ENCODE measurements at places on chromosomes 2 and 18.

- DNase-seq = no peak
Observed at GRCh38 chr2:134413430-134413829, 159.6 kb downstream of the MGAT5 start.

- no peak for DNase-seq
Observed at GRCh38 chr2:118442996-118443553, 354.8 kb downstream of the INSIG2 start.

GRCh38 chr2:96103761-96104486 lies 12.4 kb downstream of the ADRA2B start:
- no peak for DNase-seq

DNA sequence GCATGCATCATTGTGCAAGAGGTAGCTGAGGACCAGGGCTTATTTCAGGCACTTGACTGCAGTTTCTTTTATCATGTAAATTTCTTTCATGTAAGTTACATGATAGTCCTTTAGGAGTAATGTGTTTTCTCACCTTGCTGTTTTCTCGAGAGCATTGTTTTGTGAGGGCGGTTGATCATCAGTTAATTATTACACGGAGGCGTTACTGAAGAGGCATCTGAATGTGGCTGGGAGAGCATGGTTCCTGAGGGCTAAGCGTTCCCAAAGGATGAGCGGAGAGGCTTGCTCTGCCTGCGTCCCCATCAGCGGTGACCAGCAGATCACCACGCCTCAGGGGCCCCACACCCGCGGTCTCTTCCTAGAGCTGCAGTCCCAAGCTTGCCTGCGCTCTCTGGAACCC lies 156.1 kb upstream of the NFATC1 start:
- no peak for DNase-seq

GRCh38 chr2:190534310-190535120 lies at the start of gene NEMP2:
Gene NEMP2 (minus strand): TSS chr2:190534722. CDS start chr2:190534655, 67 bp downstream.
- peak; percentile 89 for DNase-seq

DNA sequence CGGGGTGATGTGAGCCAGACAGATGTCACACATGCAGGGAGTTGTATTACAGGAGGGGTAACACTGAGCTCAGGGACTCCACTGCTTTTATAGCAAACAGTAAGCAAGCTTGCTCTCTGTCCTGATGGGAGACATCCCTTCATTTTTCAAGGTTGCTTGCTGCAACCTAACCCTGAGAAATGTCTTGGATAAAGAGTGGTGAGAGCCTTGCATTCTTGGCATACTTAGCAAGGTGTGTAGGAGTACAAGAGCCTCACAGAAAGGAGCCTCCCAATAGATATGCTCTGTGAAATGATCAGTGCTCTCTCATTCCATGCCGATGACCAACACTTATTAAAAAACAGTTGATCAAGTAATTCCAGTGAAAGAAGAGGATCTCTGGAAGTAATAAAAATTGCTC lies 8.1 kb downstream of the PFN4 start:
- no peak for DNase-seq

DNA sequence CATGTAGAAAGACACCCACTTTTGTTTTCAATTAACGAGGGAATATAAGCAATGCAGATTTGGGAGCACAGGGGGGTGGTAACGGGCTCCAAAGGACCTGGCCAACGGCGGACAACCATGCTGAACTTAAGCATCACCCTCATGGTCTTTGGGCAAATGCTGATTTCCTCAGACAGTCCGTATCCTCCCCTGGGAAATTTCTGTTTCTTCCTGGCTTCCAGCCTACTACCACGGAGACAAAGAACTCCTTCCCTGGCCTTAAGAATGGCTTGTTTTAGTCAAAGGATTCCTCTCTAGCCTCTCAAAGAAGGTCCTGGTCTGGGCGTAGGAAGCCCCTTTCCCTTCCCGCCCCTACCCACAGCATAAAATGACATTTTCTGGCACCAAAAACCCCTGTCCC lies 34.3 kb downstream of the EN1 start:
- DNase-seq = no peak

DNA sequence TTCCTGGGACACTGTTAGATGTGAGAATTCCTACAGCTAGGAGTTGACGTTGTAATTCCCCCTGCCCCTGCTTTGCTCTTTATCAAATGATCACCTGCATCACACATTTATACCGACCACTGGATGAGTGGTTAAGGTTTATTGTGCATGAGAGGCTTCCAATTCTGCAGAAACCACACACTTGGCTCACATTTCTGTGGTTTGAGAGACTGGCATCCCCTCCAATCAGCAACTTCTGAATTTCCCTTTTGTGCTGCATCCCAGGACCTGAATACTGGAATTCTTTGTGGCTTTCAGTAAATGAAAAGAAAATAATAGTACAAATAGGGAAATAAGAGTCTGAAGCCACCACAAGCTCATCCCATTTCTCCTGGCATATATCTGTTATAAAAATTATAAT lies 628.7 kb upstream of the PIK3C3 start:
- DNase-seq = no peak

DNA sequence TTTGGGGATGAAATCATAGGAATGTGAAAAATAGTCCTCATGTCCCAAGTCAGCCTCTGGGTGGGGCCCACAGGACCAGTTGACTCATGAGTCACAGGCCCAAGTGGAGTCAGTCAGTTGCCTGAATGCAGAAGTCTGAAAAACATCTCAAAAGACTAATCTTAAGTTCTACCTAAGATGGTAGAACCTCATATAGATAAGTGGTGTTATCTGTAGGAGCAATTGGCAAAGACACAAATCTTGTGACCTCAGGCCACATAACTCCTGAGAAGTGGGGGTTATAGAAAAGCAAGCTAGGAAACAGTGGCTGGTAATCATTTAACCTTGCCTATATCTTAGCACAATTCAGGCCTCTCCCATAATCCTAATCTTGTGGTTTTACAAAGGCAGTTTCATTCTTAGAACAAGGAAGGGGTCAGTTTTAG lies 257.1 kb upstream of the SPOPL start:
- no peak for DNase-seq

DNA sequence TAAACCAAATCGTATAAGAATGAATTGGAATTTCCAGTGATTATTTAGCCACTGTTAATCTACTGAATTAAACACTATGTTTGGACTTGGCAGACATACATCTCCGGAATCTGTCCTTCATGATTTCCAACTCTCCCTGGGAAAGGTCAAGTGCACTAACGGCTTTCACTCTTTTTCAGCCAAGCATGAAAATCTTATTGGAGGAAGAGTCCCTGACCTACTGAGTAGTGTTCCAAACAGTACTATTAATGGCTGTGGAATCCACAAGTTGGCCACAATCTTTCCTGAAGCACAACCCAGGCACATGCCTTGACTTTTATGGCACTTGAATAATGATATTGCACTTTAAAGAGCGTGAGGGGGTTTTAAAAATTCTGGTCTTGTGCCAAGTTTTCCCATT lies 318.9 kb upstream of the RND3 start:
- DNase-seq = no peak

DNA sequence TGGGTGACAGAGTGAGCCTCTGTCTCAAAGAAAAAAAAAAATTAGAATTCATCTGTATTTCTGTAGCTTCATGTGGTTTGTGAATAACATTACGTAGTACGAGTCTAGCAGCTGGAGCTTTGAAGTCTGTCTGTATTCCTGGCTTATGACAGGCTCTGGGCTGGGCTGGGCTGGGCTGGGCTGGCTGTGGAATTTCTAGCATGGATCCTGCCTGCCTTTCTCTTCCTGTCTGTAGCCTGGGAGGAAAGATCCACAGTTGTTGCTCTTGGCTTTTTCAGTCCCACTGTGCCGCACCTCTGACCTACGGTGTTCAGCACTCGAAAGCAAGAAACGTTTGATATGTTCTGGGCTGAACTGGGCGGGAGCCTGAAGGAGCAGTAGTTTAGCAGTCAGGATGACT lies 55.4 kb downstream of the BOLA3 start:
- DNase-seq = no peak

GRCh38 chr2:25227576-25227975 lies 59.2 kb upstream of the POMC start:
- no peak for DNase-seq

- DNase-seq = no peak
Observed at GRCh38 chr2:8141079-8141707, 540.7 kb upstream of the ID2 start.

GRCh38 chr2:157748371-157749142 lies 119.9 kb upstream of the ACVR1C start:
- DNase-seq = no peak

GRCh38 chr2:147197754-147198483 lies 646.9 kb upstream of the ACVR2A start:
- no peak for DNase-seq

GRCh38 chr18:23857756-23858155 lies 156.8 kb upstream of the TTC39C start:
- DNase-seq = no peak

- no peak for DNase-seq
Observed at GRCh38 chr2:102046135-102046986, 54.6 kb downstream of the IL1R2 start.

DNA sequence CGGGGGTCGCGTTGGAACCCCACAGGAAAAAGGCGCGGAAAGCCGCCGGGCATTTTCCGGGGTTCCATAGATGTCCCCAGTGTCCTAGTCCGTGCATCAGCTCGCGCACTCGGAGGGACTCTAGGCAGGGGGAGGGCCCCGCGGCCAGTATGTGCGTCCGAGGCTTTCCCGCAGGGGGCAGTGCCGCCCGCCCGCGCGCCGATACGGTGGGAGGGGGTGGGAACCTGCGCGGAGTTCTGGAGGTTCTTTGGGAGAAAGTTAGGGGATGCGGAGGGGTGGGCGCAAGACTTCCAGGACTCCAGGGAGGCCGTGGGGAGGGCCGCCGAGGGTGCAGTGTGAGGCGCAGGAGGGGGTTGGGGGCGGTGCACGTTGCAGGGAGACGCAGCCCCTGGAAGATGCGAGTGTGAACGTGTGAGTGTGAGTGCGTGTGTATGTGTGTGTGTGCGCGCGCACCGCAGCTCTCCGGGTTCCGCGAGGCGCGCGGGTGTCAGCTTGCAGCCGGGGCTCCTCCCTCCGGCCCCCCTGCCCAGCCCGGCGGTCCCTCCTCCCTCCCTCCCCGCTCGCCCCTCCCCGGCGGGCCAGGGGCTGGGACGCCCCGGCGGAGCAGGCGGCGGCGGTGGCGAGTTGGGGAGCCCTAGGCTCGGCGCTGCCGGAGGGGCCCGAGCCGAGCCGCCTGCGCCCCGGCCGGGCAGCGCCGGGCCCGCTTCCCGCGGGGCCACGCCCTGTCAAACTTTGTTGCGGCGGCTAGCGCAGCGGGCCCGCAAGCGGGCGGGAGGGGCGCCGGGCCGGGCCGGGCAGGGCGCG lies at the start of gene TCF7L1:
Gene TCF7L1, plus strand, starts transcription at position 559 of the 804 bp plus-strand sequence. CDS start 293 bp downstream, outside the sequence.
- peak; percentile 29 for DNase-seq

DNA sequence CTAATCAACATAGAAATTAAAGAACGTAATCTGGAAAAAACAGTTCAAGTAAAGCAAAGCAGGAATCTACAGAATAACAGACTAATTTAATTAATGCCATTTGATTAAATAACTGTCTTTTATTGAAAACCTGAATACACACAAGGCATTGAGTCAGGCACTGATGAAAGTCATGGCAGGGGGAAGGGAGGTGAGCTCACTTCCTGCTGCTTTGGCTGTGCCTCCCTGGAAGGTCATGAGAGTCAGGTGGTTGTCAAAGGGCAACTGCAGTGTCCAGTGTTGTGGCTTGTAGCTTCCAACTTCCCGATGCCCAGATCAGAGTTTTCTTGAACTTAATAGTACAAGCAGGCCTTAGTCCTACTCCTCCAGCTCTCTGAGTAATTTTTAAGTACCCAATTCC lies 180.9 kb downstream of the PID1 start:
- DNase-seq = no peak

DNA sequence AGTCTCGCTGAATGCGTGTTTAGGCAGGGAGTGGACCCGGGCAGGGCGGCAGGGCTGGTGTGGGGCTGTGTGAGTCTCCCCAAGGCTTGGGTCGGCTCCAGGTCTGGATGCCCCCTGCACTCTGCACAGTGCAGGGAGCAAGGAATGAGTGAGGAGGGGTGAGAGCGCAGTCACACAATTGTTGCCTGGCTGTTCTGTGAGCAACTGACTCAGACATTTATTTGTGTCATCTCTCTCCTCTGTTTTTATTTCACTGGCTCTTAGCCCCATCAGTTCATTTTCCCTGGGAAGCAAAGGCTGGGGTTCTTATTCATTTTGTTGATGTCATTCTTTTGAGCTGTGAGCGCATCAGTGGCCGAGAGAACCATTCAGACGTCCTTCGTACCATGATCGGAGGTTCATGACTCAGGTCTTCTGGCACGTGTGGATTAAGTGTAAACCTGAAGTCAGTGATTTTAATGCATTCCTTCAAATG lies 61.1 kb downstream of the GATA6 start:
- no peak for DNase-seq

- DNase-seq = no peak
Observed at GRCh38 chr2:112933261-112933660, 22.3 kb downstream of the IL37 start.

DNA sequence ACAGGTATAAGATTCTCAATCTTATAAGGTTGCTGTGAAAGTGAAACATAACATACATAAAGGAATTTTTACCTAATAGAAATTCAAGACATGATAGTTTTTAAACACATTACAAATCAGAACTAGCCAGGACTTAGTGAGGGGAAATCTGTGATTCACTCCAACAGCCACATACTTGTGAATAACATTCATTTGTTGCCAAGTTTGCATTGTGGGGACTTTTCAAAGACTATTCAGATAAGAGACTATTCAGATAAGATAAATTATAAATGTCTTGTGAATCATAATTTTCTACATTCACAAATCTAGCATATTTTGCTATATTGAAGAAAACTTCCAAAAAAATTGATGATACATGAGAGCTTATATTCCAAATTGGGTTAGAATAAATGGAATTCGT lies 345.3 kb upstream of the CDH20 start:
- DNase-seq = no peak

DNA sequence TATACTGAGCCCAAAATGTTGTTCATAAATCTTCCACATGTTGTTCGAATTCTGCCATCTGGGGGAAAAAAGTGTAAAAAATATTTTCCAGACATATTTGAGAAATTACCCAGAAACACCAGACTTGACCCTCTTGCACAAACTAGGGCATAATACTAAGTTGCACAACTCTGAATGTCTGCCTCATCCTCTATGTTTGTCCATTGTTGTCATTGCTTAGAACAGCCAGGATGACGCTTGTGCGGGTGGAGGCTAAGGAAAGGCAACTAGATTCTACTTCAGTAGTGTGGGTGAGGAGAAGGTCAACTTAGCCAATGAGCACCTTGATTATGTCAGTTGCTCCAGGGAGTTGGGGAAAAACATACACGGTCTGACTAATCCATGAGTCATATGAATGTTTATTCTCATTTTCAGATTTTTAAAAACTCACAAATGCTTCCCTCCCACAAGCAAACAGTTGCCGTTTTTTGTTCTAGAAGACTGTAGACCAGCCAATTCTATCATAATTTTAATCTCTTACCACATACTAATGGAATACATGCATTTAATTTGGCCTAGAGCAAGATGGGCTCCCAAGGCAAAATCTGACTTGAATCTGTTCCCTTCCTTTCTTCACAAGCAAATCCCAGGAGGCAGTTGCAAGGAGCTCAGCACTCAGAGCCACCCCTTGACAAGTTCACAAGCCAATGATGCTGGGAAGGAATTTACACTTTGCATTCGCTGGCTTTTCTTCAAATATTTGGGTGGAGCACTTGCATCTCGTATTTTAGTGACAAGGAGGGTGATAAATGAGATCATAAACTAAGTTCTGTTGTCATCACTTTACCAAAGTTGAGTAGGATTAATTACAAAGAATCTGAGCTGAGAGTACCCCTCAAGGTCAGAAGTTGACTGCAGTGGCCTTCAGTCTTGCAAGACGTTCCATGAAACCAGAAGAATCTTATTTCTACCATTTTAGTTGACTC lies 163.2 kb upstream of the TWIST2 start:
- DNase-seq = peak; percentile 37

- DNase-seq = no peak
Observed at GRCh38 chr2:134177351-134177931, 76.4 kb upstream of the MGAT5 start.

- no peak for DNase-seq
Observed at GRCh38 chr2:172927641-172928357, 147.8 kb upstream of the MAP3K20 start.
